ENCODE measurements at places on chromosomes 4 and X. TPM values are rescaled to one million over a fixed set of nuclear protein-coding genes. Genes with fewer than 3 reads are reported as not detected.

DNA sequence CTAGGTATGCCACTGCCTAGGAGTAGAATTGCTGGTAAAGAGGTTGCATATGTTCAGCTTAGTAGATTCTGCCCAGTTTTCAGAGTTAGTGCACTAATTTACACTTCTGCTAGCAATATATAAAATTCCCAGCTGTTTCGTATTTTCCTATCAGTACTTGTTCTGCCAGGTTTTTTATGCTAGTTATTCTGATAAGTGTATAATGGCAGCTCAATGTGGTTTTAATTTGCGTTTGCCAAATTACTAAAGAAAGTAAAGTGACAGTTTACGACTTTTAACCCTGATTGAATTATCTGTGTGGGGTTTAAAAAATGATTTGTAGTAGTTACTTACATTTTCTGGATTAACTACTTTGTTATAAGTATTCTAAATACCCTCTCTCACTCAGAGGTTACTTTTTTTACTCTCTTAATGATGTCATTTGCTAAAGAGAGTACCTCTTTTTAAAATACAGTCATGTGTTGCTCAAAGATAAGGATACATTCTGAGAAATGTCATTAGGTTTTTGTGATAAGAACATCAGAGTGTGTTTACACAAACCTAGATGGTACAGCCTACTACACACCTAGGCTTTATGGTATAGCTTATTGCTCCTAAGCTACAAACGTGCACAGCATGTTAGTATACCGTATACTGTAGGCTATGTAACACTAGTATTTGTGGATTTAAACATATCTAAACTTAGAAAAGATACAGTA, 363.2 kb downstream of the IL15 start:
- no peak for DNase-seq

SLC25A53 gene
- 3.8 TPM for total RNA-seq

DNA sequence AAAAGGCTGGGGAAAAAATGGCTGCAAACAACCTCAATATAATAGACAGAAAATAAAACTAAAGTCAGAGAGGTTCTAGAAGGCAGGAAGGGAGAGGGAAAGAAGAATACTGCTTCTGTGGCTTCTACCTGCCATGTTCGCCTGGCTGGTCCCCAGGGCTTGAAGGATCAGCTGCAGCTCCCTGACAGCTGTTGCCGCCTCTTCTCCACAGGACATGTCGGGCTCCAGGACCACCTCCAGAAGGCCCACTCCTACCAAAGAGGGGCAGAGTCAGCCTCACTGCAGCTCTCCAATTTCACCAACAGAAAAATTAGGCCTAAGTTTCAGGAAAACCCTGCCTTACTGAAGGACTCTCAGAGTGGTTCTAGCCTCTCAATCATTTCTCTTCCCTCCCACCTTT, 44.9 kb downstream of the GATB start:
- no peak for DNase-seq

DNA sequence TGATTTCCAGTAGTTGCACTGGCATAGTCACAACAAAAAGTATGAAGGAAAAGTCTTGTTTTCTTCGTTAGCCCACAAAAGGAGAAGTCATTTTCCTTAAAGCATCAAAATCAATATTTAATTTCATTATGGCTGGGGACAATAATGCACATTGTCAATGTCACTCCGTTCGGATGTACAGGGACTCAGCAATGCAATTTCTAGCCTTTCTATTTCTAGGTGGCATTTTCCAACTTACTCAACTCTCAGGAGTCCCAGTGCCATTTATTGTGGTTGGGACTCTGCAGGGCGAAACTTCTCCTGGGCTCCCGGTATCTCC, 99.6 kb downstream of the CEP135 start:
- DNase-seq, result no peak

GRCh38 chrX:50799531-50799961, 14.4 kb downstream of the SHROOM4 start:
- no peak for DNase-seq

DNA sequence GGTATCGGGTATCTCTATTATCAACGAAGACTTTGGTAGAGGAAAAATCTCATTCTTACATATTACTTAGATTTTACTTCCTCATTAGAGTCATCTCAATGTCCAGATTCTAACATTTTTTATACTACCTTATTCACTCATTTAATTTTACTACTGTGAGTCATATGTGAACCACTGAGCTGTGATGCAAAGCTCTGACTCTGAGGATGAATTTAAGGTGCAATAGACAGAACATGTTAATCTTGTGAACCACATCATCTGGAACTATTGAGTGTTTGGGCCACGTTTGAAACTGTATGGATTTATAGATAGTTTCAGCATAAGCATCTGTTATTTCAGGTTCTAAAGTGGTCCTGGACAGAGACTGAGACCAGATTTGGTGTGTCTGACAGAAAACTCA, 78.4 kb downstream of the PWWP3B start:
- no peak for DNase-seq

GRCh38 chrX:125202591-125203248, 117.0 kb upstream of the TEX13C start:
- no peak for DNase-seq

DNA sequence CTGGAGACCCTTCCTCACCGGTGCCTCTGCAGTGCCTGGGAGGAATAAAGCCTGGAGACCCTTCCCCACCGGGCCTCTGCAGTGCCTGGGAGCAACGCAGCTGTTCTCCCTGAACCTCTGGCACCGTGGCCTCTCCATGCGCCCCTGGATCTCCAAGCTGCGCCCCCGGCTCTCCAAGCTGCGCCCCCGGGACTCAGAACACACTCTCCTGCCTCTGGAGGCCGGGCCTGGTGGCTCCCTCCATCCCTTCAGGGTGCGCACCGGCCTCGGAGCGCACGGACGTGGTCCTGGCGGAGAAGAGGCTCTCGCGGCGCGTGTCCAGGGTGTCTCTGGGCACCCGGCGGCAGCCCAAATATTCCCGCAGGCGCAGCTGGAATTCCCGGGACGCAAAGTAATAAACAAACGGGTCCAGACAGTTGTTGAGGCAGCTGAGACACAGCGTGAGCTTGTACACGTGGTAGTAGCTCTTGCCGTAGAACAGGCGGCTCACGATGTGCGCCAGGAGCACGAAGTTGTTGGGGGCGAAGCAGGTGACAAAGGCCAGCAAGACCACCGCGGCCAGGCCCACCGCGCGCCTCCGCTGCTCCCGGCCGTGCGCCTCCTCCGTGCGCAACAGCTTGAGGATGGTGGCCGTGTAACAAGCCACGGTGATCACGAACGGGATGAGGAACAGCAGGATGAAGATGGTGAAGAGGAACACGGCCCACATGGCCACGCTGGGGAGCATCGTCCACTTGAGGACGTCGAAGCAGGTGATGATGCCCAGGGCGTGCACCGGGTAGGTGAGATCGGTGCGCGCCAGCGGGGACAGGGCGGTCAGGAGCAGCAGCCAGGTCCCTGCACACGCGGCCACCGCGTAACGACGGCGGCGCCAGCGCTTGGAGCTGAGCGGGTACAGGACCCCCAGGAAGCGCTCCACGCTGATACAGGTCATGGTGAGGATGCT, 12.8 kb upstream of the ASMTL start:
- DNase-seq, result no peak

PWWP3B gene
- not detected for total RNA-seq

DNA sequence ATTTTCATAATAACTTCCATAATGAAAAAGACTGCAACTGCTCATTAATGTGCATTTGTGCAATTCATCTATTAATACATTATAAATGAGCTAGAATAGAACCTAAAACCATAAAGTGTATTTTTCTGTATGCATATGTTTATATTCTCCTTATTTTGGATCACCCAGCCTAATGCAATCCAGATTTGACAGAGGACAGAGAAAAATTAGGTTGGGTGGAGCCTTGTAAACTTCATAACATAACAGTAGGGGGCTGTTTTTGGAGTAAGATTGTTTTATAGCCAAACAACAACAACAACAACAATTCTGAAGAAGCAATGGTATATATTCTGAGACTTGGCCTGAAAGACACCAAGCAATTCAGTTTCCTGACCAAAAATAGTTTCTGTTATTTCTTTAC, 615.3 kb upstream of the SLIT2 start:
- DNase-seq, result no peak

DNA sequence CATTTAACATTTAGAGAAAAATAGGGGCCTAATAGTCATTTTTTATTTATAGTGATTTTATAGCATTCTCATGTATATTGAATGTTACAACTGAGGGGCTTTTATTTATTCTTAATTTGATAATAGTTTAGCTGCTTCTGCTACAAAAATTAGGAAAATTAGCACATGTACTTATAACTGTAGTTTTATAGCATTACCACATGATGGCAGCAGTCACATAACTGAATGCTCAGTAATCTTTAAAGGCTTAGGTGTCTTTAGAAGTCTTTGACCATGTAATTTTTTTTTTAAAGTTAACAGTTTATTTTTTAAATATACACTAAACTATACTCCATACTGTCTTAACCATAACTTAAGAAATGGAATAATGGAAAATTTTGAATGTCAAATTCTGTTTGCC, 136.6 kb downstream of the STAG2 start:
- DNase-seq, result no peak

GRCh38 chrX:123738378-123738940, 5.6 kb upstream of the THOC2 start:
- no peak for DNase-seq

ASMT gene
- 0.70 TPM for total RNA-seq

DNA sequence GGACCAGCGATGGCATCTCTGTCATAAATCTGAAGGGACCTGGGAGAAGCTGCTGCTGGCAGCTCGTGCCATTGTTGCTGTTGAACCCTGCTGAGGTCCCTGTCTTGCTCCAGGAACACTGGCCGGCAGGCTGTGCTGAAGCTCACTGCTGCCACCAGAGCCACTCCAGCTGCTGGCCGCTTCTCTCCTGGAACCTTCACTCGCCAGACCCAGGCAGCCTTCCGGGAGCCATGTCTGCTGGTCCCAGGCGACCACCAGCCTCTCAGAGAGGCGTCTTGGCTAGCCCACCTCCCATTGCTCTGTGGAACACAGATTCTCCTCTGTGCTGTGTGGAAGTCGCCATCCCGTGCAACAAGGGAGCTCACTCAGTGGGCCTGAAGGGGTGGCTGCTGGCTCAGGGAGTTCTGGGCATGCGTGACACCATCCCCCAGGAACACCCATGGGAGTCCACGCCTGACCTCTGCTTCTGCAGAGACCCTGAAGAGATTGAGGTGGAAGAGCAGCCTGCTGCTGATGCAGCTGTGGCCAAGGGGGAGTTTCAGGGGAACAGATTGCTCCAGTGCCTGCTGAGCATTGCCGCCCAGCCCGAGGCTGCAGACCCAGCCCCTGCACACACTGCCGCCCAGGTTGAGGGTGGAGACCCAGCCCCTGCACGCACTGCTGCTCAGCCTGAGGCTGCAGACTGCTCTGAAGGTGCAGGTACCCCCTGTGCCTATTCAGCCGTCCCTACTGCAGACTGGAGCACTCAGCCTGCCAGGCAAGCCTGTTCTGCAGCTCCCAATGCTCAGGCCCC, 33.1 kb upstream of the CYP4V2 start:
- no peak for DNase-seq

DNA sequence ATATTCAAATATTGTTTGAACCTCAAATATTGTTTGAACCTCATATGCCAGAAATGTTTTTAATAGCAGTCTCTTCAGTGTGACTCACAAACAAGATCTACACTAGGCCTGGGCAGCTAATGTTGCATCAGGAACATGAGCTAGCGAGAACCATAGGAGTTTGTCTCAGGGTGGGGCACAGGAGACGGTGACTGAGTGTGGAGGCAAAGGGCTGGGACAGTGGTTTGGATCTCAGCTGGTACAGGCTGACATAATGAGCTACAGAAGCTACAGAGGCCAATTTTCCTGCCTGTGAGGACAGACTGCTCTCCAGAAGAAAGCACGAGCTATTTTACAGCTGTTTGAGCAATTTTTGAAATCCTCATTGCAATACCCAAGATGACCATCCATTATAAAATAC, 224.7 kb downstream of the CENPC start:
- no peak for DNase-seq

LPAR4 gene
- total RNA-seq, result not detected

- DNase-seq, result no peak
Measured at GRCh38 chrX:128818690-128819089, 704.6 kb downstream of the SMARCA1 start.

DNA sequence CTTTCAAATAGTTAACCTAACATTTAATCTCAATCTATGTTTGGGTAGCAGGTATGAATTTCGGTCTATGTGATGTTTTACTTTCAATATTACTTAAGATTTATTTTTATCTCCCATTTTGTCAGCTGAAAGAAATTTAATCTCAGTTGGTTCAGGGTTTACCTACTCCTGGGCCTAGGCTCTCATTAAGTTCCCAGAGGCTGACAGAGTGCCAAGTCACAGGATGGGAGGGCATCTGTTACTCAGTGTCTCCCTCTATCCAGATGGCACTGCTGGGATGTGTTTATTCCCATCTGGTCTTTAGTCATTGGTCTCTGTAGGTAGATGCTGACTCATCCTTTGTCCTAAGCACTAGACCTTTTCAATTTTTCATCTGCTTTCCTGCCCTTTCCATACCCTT, 129.4 kb upstream of the ARSJ start:
- no peak for DNase-seq

PLP1 gene
- total RNA-seq, result not detected

SPANXA2 gene
- total RNA-seq, result not detected

- no peak for DNase-seq
Measured at GRCh38 chrX:38402118-38402517, 49.7 kb downstream of the OTC start.

DNA sequence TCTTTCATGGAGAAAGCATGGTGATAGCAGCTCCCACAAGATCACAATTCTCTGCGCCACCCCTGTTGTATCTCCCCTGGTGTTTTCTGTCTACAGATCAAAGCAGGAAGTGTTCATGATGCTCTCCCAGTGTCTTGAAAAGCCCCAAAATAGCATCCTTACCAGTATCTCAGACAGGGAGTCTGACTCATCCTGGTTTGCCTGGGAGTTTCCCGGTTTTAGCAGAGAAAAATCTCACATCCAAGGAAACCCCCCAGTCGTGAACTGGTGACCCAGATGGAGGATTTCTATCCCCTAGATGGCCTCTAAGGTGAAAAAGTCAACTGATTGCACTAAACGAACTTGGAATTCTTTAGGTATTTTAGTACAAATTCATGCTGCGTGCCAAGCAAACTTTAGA, 64.3 kb upstream of the NR0B1 start:
- DNase-seq, result no peak

GRCh38 chr4:1972414-1972813, 36.4 kb downstream of the NELFA start:
- DNase-seq, result no peak

DNA sequence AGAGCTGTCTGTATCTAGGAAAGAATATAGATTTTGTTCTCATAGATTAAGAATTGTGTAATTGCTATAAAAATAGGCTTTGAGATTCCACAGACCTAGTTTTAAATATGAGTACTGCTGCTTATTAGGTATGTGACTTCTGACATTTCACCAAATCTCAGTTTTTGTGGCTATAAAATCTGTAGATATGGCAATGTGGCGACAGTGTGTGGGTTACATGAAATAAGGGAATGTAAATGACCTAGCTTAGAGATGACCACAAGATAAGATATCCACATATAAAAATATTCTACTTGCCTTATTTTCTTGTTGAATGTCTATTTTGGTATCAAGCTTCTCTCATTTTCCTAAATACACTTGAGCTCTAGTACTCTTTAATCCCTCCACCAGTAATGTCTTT, 193.8 kb downstream of the UNC5C start:
- no peak for DNase-seq
